Thyroid gland (tissue), 4 donors: ENCODE measurements at places on chromosomes 6 and 20. TPM values are rescaled to one million over a fixed set of nuclear protein-coding genes. Genes with fewer than 3 reads are reported as not detected.

- no peaks in the 10 kb centered on the region for H3K4me1 ChIP-seq
- no peak overlapping the region for H3K4me3 ChIP-seq
- H3K27me3 ChIP-seq: no peaks in the 10 kb centered on the region
Measured at GRCh38 chr20:17762873-17763557, 63.2 kb downstream of the BANF2 start.

DNA sequence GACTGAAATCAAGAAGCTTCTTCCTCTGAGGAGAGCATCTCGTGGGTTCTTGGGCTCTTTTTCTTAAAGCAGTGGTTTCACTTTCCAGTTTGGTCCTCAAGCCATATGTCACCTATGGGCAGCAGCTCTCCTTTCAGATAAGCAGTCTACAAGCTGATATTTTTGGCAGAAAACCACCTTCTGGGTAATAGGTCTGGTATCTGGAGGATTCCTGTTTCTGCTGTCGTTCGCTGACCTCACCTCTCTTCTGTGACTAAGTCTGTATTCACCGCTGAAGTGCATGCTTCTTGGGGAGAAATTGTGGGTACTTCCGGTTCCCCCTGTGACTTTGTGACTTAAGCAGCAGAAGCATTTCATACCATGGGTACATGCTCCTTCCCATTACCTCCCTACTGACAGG is 193.6 kb downstream of the EDN1 start:
- no peak overlapping the region for H3K4me3 ChIP-seq
- no peaks in the 10 kb centered on the region for H3K27me3 ChIP-seq
- H3K36me3 ChIP-seq: no peaks in the 10 kb centered on the region
- no peaks in the 10 kb centered on the region for H3K4me1 ChIP-seq

Gene TRIM31
- not detected for total RNA-seq

GRCh38 chr6:51468704-51469103 is 618.7 kb downstream of the PKHD1 start:
- H3K27ac ChIP-seq: no peak overlapping the region
- DNase-seq: no peak
- H3K27me3 ChIP-seq: no peaks in the 10 kb centered on the region
- H3K36me3 ChIP-seq: no peaks in the 10 kb centered on the region

DNA sequence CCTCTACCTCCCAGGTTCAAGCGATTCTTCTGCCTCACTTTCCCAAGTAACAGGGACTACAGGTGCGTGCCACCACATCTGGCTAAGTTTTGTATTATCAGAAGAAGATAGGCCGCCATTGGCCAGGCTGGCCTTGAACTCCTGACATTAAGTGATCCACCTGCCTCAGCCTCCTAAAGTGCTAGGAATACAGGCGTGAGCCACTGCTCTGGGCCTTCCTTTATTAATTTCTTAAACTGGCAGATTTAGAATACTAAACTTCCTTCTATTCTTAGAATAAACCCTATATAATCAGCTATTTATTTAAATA is 86.6 kb downstream of the HFE start:
- H3K36me3 ChIP-seq: no peaks in the 10 kb centered on the region
- DNase-seq: no peak
- H3K27me3 ChIP-seq: no peaks in the 10 kb centered on the region
- no peak overlapping the region for H3K4me3 ChIP-seq
- H3K4me1 ChIP-seq: no peaks in the 10 kb centered on the region
- no peak overlapping the region for H3K27ac ChIP-seq

GRCh38 chr6:22332711-22333110 is 35.9 kb upstream of the PRL start:
- no peaks in the 10 kb centered on the region for H3K4me1 ChIP-seq
- H3K27me3 ChIP-seq: no peaks in the 10 kb centered on the region
- no peak overlapping the region for H3K4me3 ChIP-seq
- H3K27ac ChIP-seq: no peak overlapping the region
- no peaks in the 10 kb centered on the region for H3K36me3 ChIP-seq
- no peak for DNase-seq

Gene POM121L2
- not detected for total RNA-seq

Gene CLPSL2
- not detected for total RNA-seq

Gene EHMT2
- 47.7 TPM for total RNA-seq

DNA sequence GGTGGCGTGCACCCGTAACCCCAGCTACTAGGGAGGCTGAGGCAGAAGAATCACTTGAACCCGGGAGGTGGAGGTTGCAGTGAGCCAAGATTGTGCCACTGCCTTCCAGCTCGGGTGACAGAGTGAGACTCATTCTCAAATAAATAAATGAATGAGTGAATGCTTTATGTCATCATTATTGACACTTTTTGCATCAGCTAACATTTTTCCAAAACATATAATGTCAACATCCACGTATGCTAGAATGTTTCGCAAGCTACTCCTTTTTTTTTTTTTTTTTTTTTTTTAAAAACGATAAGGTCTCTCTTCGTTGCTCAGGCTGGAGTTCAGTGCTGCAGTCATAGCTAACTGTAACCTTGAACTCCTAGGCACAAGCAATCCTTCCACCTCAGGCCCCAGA is 72.2 kb downstream of the SENP6 start:
- no peak overlapping the region for H3K4me3 ChIP-seq
- H3K4me1 ChIP-seq: no peaks in the 10 kb centered on the region
- H3K27ac ChIP-seq: no peak overlapping the region
- H3K27me3 ChIP-seq: no peaks in the 10 kb centered on the region
- no peak for DNase-seq

GRCh38 chr6:136208783-136209182 is 41.3 kb downstream of the MTFR2 start:
- H3K27ac ChIP-seq: no peak overlapping the region
- no peaks in the 10 kb centered on the region for H3K27me3 ChIP-seq
- no peaks in the 10 kb centered on the region for H3K4me1 ChIP-seq
- no peak overlapping the region for H3K4me3 ChIP-seq
- H3K36me3 ChIP-seq: no peaks in the 10 kb centered on the region

- no peak overlapping the region for H3K27ac ChIP-seq
- no peaks in the 10 kb centered on the region for H3K27me3 ChIP-seq
- no peaks in the 10 kb centered on the region for H3K4me1 ChIP-seq
- H3K4me3 ChIP-seq: no peak overlapping the region
- no peak for DNase-seq
Measured at GRCh38 chr6:65816991-65817390, 110.0 kb upstream of the EYS start.

GRCh38 chr6:88358846-88359245 is 192.7 kb upstream of the CNR1 start:
- DNase-seq: no peak
- H3K4me1 ChIP-seq: no peaks in the 10 kb centered on the region
- H3K27ac ChIP-seq: no peak overlapping the region
- no peaks in the 10 kb centered on the region for H3K27me3 ChIP-seq

Gene CST2
- not detected for total RNA-seq

GRCh38 chr6:3872370-3872854 is 23.2 kb downstream of the FAM50B start:
- no peaks in the 10 kb centered on the region for H3K4me1 ChIP-seq
- no peak overlapping the region for H3K4me3 ChIP-seq
- no peaks in the 10 kb centered on the region for H3K36me3 ChIP-seq
- H3K27ac ChIP-seq: no peak overlapping the region

Gene ENPP3
- 2.1 TPM for total RNA-seq

Gene FABP7
- not detected for total RNA-seq

DNA sequence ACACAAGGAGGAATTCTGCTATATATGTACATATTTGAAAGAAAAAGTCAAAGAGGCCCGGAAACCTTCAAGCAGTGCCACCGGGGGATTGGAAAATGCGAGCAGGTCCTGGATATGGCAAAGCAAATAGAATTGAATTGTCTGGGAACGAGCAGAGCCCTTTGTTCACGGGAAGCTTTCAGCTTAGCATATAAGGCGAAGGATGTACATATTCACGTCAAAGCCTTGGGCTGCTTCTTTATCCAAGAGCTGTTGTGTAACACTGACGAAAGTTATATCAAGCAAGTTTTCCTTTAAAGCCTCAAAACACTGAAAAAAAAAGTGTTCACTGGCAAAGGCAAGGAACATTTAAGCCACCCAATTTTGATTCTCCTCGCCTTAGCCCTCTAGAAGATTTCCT is 171.0 kb downstream of the GPX5 start:
- DNase-seq: no peak
- no peaks in the 10 kb centered on the region for H3K4me1 ChIP-seq
- no peak overlapping the region for H3K27ac ChIP-seq
- H3K36me3 ChIP-seq: no peaks in the 10 kb centered on the region
- H3K4me3 ChIP-seq: no peak overlapping the region

GRCh38 chr20:49356676-49357075 is 78.8 kb upstream of the ZNFX1 start:
- DNase-seq: no peak
- H3K4me1 ChIP-seq: no peaks in the 10 kb centered on the region
- H3K4me3 ChIP-seq: no peak overlapping the region
- no peaks in the 10 kb centered on the region for H3K27me3 ChIP-seq
- H3K27ac ChIP-seq: no peak overlapping the region

Gene HCRTR2
- not detected for total RNA-seq

- no peak overlapping the region for H3K27ac ChIP-seq
- DNase-seq: no peak
- H3K36me3 ChIP-seq: no peaks in the 10 kb centered on the region
- H3K4me1 ChIP-seq: peaks cover 17% of the 10 kb centered on the region
- H3K27me3 ChIP-seq: peaks cover 9% of the 10 kb centered on the region
Measured at GRCh38 chr20:62640870-62641269, 1.4 kb upstream of the SLCO4A1 start.

GRCh38 chr6:85473748-85474147 is 23.9 kb downstream of the NT5E start:
- H3K4me1 ChIP-seq: peaks cover 7% of the 10 kb centered on the region
- no peak for DNase-seq
- no peak overlapping the region for H3K4me3 ChIP-seq
- H3K27me3 ChIP-seq: no peaks in the 10 kb centered on the region
- H3K36me3 ChIP-seq: no peaks in the 10 kb centered on the region
- no peak overlapping the region for H3K27ac ChIP-seq

Gene SIRPB2
- total RNA-seq: 1.3 TPM

GRCh38 chr6:12280458-12280857 is 9.7 kb upstream of the EDN1 start:
- H3K4me3 ChIP-seq: no peak overlapping the region
- H3K27me3 ChIP-seq: no peaks in the 10 kb centered on the region
- H3K4me1 ChIP-seq: no peaks in the 10 kb centered on the region
- DNase-seq: no peak
- no peak overlapping the region for H3K27ac ChIP-seq

DNA sequence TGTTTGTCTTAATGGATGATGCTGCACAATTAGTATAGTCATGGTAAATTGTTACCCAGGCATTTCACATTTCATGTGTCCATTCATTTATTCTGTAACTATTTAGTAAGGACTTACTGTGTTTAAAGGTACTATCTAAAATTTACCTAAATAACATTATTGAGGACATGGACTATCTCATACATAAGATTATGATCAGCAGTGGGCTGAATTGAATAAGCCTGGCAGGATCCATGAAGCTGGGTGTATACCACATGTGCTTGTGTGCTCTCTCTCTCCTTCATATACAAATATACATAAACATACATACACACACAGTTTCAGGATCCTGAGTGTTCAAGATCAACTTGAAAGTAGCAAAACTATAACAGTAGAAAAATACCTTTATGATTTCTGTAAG is 595.4 kb downstream of the EPM2A start:
- no peak for DNase-seq
- H3K27ac ChIP-seq: no peak overlapping the region
- H3K36me3 ChIP-seq: no peaks in the 10 kb centered on the region

DNA sequence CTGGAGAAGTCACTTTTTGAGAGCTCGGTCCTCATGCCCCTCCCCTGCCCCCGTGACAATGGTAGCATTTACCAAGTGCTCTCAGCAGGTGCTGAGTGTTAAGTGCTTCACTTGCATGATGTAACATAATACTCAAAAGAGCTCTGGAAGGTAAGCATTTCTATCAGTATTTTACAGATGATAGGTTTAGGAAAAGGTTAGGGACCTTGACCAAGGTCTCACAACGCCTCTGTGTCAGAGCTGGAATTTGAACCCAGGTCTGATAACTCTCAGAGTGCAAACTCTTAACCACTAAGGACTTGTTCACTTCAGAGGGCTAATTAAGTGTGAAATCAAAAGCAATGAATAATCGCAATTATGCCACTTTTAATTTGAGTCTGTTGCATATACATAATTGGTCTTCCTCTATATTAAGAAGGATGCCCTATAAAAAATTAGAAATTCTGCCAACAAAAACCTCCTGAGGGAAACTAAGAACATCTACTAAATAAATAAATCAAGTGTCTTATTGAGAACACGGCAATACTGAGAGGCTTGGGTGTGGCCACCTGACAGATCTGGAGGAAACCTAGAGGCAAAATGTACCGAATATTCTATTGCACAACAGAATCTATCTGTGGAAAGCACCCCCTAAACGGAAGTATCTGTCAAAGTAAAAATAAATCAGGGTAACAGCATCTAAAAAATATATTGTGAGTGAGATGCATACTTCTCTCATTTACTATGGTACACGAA is 109.8 kb downstream of the BACH2 start:
- no peaks in the 10 kb centered on the region for H3K27me3 ChIP-seq
- H3K36me3 ChIP-seq: no peaks in the 10 kb centered on the region
- no peak for DNase-seq
- no peak overlapping the region for H3K27ac ChIP-seq
- peaks cover 16% of the 10 kb centered on the region for H3K4me1 ChIP-seq
- no peak overlapping the region for H3K4me3 ChIP-seq

DNA sequence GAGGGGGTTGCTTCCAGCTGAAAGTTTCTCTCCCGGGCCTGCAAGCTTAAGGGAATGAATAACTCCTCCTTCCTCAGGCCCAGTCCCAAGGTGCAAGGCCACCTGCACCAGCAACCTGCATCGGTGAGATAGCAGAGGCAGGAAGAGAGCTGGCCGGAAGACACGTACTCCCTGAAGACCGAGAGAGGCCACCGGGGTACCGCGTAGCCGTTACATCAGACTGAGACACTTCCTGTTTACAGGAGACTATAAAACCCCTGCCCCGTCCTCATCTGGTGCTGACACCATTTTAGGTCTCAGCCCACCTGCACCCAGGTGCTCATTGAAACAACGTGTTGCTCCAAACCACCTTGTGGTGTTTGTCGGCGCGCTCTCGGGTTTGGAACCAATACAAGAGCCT is 60.5 kb upstream of the PRND start:
- no peaks in the 10 kb centered on the region for H3K36me3 ChIP-seq
- no peak overlapping the region for H3K4me3 ChIP-seq
- no peaks in the 10 kb centered on the region for H3K27me3 ChIP-seq
- H3K4me1 ChIP-seq: no peaks in the 10 kb centered on the region
- H3K27ac ChIP-seq: no peak overlapping the region

- no peak for DNase-seq
- no peaks in the 10 kb centered on the region for H3K36me3 ChIP-seq
- peaks cover 4% of the 10 kb centered on the region for H3K4me1 ChIP-seq
- no peak overlapping the region for H3K4me3 ChIP-seq
- H3K27me3 ChIP-seq: no peaks in the 10 kb centered on the region
Measured at GRCh38 chr20:22410556-22411130, 173.7 kb downstream of the FOXA2 start.

Gene MOG
- not detected for total RNA-seq

Gene HSPA12B
- total RNA-seq: 17.9 TPM

GRCh38 chr20:63087236-63087871 is 80.6 kb upstream of the BHLHE23 start:
- H3K4me1 ChIP-seq: no peaks in the 10 kb centered on the region
- no peaks in the 10 kb centered on the region for H3K36me3 ChIP-seq
- no peak overlapping the region for H3K4me3 ChIP-seq

GRCh38 chr6:18707714-18708439 is 320.7 kb downstream of the RNF144B start:
- H3K27me3 ChIP-seq: no peaks in the 10 kb centered on the region
- H3K27ac ChIP-seq: no peak overlapping the region
- DNase-seq: no peak
- H3K4me3 ChIP-seq: no peak overlapping the region
- no peaks in the 10 kb centered on the region for H3K4me1 ChIP-seq

Gene RXRB
- total RNA-seq: 45.7 TPM
